ENCODE measurements at places on chromosomes 12 and 14. TPM values are rescaled to one million over a fixed set of nuclear protein-coding genes. Genes with fewer than 3 reads are reported as not detected.

LRFN5 gene
- total RNA-seq, result 5.2 TPM

OVCH1 gene
- 0.64 TPM for total RNA-seq

RIN3 gene
- 12.1 TPM for total RNA-seq

CATSPERB gene
- 16.1 TPM for total RNA-seq

DNA sequence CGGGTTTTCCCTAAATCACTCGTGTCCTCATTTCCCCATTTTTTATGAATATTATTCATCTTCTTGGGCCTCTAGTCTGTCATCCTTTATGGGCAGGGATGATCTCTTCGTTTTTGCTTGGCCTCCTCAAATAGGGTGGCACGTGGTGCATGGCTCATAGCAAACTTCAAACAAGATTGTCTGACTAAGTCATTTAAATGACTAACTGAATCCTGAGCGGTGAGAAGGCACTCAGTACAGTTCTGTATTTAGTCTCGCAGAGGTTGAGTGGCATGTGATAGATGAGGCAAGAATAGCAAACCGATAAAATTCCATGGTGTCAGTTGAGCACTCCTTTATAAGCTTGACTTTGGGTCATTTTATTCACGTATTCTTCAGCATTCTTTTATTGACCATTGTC is 5.7 kb upstream of the JDP2 start:
- no peak for DNase-seq

THAP2 gene
- 2.6 TPM for total RNA-seq

CCNB1IP1 gene
- 78.3 TPM for total RNA-seq

All from breast epithelium (tissue), 4 donors.